ENCODE measurements at places on chromosomes 7 and 10.

DNA sequence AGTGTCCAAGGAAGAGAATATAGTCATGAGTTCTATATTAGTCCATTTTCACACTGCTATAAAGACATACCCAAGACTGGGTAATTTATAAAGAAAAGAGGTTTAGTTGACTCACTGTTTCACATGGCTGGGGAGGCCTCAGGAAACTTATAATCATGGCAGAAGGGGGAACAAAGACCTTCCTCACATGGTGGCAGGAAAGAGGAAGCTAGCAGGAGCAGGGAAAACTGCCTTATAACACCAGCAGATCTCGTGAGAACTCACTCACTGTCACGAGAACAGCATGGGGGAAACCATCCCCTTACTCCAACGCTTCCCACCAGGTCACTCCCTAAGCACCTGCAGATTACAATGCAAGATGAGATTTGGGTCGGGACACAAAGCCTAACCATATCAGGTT lies 139.0 kb upstream of the ZNF438 start:
- no peak for DNase-seq

DNA sequence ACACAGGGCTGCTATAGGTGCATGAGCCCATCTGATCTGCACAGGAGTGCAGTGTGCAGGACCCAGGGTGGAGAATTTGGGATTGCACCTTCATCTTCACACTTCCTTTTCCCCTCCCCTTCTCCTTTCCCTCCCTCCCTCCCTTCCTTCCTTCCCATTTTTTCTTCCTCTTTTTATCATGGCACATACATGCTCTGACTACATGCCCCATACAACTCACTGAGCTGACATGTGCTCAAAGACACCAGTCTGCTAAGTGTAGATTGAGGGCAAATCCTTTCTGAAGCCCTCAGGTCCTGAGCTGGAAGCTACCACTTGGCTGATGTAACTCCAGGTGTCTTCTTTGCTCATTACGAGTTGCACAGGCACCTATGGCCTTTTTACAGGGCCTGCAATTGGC lies 365.3 kb upstream of the ZNF32 start:
- no peak for DNase-seq

DNA sequence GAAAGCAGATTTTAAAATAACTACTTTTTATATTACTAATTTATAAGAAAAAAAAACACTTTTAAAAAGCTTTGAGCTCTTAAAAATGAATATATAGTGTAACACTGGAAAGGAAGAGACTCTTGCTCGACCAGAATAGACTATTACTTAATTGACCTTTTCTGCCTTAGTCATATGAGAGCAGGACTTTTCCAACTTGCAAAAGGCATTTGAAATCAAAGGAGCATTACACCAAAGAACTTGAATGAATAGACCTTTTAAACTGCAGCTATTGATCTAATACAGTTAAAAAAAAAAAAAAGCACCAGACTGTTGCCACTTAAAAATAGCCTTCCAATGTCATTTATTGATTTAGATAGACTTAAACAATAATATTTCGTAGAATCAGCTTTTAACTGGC lies 17.2 kb upstream of the SEMA3D start:
- no peak for DNase-seq

DNA sequence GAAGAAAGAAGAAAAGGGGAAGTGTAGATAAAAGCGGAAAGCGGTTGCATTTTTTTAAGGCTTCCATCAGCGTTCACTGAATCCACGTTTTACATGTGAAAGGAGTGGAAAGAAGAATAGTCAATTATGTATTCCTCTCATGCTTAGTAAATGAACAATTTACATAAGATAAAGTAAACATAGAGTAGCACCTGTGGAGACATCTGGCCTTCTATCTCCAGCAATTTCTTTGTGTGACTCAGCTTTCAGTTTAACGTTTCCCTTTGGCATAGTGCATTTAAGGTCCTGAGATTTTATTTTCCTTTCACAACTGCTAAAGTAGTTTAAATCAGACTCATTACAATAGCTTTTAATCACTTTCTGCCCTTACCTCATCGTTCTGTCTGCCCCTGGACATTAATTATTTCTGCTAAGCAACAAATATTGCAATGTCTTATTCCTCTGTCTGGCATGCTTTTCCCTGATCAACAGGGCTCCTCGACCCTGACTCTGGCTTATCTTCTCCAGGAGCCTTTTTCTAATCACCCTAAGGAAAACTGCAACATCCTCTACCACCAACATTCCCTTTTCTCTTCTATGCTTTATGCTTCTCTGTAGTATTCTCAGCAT lies 383.5 kb upstream of the VWC2 start:
- no peak for DNase-seq

GRCh38 chr10:65142641-65143435 lies 1621.6 kb downstream of the REEP3 start:
- no peak for DNase-seq
